ENCODE measurements at places on chromosomes 2 and 18. TPM values are rescaled to one million over a fixed set of nuclear protein-coding genes. Genes with fewer than 3 reads are reported as not detected.

DNA sequence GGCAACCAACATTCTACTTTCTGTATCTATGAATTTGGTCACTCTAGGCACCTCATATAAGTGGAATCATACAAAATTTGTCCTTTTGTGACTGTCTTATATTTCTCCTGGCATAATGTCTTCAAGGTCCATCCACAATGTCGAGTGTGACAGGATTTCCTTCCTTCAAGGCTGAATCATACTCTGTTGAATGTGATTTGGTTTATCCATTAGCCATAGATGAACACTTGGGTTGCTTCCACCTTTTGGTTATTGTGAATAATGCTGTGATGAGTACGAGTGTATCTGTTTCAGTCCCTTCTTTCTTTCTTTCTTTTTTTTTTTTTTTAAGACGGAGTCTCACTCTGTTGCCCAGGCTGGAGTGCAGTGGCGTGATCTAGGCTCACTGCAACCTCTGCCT lies 311.3 kb downstream of the TGIF1 start:
- DNase-seq = no peak

DNA sequence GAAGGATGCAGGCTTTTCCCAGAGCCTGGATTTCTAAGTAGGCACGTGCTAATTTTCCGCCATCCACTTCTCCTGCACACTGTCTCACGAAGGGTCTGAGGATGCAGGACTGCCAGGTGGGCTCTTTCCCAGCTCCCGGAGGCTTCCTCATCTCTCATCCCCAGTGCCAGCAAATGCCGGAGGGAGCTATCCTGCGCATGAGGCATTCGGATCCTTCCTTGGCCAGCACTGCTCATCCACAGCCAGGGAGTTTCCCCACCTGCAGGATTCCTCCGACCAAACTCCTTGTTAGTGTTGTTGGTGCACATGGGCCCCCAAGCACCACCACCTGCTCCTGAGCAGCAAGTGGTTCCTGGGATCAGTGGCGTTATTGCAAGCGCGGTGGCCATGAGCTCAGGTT lies 5.0 kb downstream of the CNDP1 start:
- DNase-seq = no peak

The PTPRN gene
- total RNA-seq = not detected

DNA sequence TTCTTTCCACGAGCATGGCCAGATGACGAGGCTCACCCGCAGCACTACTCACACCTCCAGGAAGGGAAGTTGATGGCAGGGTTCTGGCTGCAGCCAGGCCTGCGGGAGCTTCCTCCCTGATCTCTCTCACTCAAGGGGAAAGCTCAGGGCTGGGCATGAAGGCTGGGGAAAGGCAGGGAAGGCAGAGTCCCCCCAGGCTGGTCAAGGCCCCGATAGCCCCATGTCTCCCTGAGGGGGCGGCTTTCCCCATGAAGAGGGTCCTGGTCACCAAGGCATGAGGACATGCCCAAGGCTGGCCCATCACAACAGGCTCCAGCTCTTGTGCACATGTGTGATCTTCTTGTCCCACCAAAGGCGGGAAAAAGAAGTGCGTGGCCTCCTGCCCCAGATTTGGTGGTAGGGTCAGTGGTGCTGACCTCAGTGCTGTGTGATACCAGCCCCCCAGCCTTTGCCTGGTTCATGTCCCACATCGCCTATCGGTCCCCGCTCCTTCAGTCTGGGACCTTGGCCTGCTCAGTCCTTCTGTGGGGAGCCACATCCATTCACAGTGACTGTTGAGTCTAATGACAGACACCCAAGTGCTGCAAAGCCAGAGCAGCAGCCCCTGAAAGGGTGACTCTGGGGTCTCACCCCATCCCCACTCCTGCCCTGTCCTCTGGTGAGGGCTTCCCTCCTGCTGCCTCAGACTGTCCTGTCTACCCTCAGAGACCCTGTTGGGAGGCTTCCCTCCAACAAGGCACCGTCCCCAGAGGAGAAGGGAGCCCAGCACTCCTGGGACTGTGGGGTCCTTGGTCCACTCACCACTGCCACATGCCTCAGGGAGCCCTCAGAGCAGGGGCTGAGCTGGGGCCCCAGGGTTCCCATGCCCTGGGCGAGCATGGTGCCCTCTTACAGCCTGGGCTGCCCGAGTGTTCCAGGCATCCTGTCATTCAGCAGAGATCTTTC lies 49.8 kb upstream of the ALPP start:
- no peak for DNase-seq

GRCh38 chr2:46014911-46015654 lies 282.1 kb upstream of the EPAS1 start:
- peak; percentile 79 for DNase-seq

GRCh38 chr2:158575051-158575635 lies 118.4 kb downstream of the PKP4 start:
- DNase-seq = peak; percentile 62

The RGPD4 gene
- not detected for total RNA-seq

DNA sequence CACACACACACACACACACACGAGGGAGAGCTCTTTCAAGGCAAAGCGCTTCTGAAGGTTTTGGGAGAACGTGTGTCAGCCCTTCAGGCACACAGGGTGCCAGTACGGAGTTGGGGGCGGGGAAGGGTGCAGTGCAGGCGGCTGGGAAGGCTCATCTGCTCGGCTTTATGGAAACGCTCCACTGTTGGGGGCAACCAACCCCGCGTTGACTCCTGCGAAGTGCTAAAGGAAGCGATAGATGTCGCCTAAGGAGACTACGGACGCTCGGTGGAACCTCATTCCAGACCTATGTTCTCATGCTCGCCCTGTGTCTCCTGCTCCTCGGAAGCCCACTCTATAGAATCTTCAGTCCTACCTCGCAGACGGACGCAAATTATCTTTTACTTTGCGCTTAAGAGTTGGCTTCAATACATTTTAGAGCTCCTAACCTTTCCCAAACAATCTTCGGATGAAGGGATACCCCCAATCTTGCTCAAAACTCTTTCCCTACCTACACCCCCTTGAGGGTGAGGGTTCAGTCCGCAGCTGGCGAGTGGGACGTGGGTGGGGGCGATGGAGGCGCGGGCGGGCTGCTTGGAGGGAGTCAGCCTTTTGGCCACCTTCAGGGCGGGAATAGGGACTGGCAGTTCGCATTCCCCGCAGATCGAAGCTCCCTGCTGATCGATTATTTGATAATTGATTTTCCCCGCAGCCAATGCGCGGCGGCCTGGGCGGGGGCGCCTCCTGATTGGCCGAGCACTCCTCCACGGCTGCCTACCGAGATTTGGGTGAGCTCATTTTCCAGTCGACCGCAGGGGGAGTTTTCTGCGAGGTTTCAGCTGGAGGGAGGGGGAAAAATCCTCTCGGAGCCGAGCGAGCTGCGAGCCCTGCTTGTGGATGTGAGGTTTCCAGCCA lies 1.9 kb upstream of the MEIS1 start:
- peak; percentile 85 for DNase-seq

The SLC4A3 gene
- 0.17 TPM for total RNA-seq

- DNase-seq = no peak
These were observed 31.4 kb downstream of the GALM start for GRCh38 chr2:38697116-38697840.

DNA sequence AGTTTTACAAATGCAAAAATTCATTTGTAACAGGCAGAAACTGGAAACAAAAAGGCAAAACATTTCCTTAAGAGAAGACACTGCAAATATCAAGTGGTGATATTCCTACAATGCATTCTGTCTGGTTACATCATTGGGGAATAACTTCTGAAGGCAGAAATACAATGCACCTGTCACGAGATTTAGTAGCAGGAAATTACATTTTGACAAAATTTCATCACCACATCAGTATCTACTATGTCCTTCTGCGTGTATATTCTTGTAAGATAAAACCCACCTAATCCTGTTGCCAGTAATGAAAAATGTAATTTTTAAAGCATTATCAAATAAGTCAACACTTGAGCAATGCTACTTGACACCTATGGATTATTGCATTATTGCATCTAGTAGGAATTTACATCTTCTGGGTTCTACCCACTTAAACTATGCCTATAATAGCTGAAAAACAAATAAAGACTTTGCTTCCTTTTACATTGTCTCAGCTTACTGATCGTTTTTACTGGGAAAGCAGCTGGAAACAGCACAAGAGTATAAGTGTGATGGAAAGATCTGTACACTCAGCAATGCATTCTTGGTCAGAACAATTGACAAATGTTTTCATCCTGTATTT lies 59.5 kb downstream of the IRS1 start:
- no peak for DNase-seq

GRCh38 chr2:129799036-129799958 lies 180.2 kb upstream of the RAB6C start:
- DNase-seq = no peak

DNA sequence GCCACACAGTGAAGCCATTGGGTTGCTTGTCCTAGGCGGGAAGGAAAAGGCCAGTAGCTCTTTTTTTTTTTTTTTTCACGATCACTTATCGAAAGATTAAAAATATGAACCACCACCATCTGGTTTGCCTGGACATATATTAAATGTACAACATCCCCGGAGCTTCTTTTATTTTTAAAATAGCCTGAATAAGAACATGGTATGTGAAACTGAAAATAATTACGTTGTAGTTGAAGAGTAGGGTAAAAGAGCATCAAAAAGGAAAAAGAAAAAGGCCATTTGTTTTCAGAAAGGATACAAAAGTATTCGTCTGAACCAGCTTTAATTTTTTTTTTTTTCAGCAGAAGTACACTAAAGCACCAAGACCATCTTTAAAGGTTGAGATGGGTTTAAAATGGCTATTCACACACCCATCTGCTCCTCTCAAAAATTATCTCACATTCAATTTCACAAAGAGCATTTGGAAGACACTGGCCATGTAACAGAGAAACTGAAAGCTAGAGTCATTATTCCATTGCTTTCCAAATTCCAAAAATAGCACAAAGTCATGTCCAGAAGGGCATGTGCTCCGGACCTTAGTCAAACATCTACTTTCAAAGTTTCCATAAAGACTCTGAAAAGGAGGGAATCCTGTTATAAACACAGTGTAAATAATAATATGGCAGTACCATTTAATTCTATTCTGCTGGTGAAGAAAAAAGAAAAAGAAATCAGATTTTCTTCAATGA lies 82.9 kb downstream of the SCN3A start:
- DNase-seq = no peak

The ARMC9 gene
- 19.9 TPM for total RNA-seq

DNA sequence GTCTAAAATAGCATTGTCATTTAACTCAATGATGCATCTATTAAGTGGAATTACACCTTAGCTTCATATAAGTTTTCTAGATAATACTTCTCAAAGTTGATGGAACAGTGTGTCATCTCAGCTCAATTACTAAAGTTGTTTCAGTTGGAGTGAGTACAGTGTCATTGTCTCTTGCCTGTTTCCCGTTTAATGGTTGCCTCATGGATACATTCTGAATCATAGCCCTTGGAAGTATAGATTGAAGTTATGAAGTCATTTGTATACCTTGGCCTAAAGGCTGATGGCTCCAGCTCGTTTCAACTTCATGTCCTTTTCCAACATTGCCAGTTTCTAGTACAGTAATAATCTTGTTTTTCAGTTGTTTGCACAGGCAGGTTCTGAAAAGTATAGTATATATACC lies 130.5 kb upstream of the NOSTRIN start:
- peak; percentile 30 for DNase-seq

Data from dermis blood vessel endothelial cell (primary cell).